ENCODE measurements at places on chromosomes 4 and X.

GRCh38 chr4:185117300-185117934, 25.6 kb upstream of the SLC25A4 start:
- no peak for DNase-seq

DNA sequence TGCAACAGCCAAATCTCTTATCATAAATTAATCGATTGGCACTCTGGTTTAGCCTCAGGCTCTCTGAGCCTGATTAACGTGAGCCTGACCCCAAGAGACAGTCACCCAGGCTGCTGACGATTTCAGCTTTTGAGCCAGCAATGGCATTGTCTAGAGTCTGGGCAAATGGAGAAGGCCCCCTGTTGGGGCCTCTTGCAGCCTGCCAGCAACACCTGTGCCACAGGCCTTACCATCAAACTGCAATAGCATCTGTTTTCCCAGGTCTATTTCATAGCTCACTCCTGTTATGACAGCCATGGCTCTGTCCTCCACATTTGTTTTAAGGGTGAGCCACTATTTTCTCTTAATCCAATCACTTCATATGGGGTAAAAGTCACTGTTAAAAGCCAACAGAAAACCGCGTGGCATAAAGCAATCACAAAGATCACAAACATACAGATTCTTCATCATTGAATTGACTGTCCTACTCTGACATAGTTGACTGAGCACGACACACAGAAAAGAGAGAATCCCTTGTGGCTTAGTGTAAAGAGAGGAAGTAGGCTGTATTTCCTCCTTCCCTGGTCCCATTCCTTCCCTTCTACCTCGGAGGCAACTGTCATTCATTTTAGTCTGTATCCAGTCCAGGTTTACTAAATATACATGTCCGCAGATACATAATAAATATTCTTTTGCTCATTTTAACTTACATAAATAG, 47.8 kb downstream of the SLC9A7 start:
- DNase-seq, result no peak

DNA sequence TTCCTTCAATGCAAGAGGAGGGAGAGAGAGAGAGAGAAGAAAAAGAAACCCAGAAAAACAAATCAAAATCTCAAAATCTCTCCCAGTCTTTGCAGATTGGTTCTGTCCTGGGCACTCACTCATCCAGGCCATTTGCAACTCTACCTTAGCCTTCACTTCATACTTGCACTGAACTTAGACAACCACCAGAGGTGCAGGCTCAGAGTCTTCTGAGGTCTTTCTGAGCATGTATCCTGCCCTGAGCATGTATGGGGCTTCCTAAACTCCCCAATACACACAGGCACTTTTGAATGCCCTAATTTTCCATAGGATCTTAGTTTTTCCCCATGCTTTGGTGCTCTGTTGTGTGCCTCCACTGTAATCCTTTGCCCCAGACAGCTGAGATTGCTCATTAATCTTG, 2.9 kb downstream of the CFI start:
- no peak for DNase-seq

DNA sequence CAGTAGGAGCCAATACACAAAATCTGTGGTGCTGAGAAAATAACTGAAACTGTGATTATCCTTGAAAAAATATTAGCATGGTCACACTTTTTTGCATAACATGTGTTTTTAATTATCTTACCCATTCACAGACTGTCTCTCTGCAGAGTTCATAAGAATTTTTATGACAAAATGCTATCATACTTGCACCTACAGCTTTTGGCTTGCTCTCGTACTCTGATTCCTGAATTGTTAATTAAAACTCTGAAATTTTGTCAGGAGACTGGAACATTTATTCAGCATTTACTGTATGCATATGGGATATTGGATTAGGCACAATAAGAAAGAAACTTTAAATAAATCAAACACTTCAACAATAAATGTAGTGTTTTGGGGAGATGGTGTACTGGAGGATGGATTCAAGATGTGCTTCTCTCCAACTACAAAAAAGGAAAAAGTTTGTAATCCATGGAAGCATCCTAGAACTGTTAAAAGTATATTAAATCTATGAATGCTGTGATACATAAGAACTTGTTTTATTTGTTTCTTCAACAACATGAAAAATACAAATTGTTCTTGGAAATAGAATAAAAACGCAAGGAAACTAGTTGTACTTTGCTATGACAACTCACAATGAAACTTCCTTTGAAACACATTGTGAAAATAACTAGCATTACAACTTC, 260.5 kb downstream of the SPATA18 start:
- no peak for DNase-seq

DNA sequence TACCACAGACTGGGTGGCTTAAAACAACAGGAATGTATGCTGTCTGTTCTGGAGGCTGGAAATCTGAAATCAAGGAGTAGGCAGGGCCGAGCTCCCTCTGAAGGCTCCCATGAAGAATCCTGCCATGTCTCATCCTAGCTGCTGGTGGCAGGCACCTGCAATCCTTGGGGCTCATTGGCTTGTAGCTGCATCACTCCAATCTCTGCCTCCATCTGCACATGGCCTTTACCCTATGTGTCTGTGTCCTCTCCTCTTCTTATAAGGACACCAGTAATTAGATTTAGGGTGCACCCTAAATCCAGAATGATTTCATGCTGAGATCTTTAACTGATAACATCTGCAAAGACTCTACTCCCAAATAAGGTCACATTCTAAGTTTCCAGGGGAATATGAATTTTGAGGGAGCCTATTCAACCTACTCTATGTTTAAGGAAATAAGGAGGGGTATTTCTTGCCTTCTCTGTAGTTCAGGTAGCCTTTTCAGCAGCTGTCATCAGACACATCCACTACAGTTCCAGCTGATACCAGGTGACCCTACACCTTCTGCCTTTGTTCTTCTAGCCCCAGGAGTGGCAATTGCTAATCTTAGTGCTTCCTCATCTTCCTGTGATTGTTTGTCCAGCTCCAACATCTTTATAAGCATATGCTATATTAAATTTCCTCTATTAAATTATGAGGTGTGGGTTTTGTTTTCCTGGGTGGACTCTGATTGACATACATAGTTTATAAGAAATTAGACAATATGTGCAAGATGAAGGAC, 295.1 kb upstream of the TAPT1 start:
- no peak for DNase-seq

- no peak for DNase-seq
Measured at GRCh38 chr4:115152081-115152480, 38.7 kb upstream of the NDST4 start.

GRCh38 chrX:14505648-14506047, 23.7 kb upstream of the GLRA2 start:
- DNase-seq, result peak; percentile 28

DNA sequence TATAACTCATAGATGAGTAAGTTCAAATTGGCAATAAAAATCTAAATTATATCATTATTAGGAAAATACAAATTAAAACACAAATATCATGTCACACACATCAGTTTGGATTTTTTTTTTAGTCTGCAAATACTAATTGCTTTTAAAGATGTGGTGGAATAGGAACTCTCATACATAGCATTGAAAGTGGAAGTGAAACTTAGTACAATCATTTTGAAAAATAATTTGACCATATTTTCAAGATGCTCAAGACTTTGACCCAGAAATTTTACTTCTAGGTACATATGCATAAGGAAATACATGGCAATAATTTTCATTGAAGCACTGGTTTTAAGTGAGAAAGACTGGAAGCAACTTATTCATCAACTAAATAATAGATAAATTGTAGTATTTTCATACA, 147.5 kb upstream of the SMIM31 start:
- DNase-seq, result no peak

- no peak for DNase-seq
Measured at GRCh38 chrX:37816766-37817165, 30.6 kb downstream of the DYNLT3 start.

DNA sequence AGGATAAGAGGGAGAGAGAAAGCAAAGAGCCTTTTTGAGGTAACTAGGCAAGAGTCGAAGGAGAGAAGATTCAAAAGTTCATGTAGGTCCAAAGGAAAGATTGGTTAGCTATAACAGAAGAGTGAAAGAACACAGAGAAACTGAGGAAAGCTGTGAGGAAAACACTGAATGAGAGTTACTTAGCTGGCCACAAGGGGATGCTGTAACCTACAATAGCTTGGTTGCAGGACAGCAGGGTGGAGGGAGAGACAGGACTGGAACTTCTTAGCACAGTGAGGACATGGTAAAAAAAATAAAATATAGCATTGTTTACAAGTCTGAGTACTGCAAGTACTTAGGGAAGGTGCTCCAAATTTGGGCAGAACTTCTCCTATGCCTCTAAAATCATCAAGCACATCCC, 48.3 kb downstream of the RAI2 start:
- no peak for DNase-seq

DNA sequence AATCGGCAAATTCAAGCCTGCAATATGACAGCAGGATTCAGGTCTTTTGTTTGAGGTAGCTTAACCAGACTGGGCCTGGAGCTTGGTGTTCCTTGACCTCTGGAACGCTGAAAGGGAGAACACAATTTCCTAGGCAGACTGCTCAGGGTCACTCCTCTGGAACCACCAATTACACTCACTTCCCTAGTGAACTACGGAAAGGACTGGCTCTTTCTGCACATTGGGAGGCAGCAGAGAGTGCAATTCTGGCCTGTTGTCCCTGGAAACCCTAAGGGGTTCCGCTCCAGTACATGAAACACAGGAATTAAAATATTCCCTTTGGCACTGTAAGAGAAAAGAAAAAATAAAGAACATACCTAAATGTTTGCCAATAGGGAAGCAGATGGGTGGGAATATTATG, 58.6 kb downstream of the GPC3 start:
- no peak for DNase-seq

- DNase-seq, result no peak
Measured at GRCh38 chrX:129663171-129663570, 8.4 kb upstream of the APLN start.

- no peak for DNase-seq
Measured at GRCh38 chrX:23673108-23673507, 5.8 kb downstream of the PRDX4 start.

- DNase-seq, result no peak
Measured at GRCh38 chr4:79489506-79489905, 81.5 kb upstream of the GK2 start.

Measured in urinary bladder (tissue), 4 donors.